Neural progenitor cell (in vitro differentiated cells): ENCODE measurements at places on chromosomes 11 and 22.

GRCh38 chr11:65662247-65662798, 393 bp downstream of the RELA start:
- no peak for DNase-seq

- no peak for DNase-seq
These were observed 27.6 kb downstream of the WNT7B start for GRCh38 chr22:45949258-45949870.

- DNase-seq = peak; percentile 50
These were observed 1.4 kb downstream of the CTTN start for GRCh38 chr11:70399681-70400112.

DNA sequence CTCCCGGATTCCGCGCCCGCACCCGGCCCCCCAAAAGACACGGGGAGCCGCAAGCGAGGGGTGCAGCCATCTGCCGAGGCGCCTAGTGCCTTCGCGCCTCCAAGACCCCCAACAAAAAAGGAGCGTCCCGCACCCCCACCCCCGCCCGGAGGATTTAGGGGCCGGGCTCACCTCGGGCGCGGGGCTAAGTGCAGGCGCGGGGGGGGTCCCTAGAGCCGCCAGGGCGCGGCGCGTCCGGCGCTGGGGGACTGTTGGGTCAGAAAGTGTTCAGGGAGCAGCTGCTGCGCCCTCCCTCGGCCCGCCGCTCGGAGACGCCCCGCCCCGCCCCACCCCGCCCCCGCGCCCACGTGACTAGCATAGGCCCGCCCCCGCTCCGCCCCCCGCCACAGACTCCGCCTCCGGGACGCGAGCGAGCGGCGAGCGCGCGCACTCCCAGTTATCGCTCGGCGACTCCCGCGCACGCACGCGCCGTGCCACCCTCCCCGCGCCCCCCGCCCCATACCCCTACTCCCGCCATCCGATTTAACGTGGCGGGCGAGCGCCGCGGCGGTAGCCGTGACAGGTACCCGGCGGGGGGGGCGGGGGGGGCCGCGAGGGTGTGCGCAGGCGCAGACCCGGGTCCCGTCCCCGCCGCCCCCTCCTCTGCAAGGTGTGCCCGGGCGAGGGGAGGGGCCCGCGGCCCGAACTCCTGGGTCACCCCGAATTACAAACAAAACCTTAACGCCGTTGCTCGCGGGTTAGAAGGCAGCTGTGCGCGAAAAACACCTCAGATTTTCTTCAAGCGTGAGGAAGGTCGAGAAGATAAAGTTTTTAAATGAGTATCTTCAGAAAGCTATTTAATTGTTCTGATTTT, 56.2 kb downstream of the KCNJ4 start:
- peak; percentile 96 for DNase-seq

DNA sequence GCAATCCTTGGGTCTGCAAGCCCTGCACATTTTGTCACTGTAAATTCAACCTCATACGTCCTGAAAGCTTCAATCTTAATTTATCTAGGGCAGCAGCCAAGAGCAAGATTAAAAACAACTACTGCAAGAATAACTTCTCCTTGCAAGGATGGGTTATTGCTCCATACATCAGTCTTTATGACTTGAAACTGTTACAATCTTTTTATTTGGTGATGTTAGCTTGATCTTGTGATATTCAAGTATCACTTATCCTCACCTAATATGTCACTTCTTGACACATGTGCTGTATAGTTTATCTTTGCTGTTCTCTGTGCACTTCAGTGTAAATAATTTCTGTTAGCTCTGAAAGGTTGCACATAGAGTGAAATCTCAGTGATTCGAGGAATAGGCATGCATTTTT, 14.7 kb upstream of the APLP2 start:
- DNase-seq = no peak

- no peak for DNase-seq
These were observed 20.9 kb downstream of the LIMK2 start for GRCh38 chr22:31233001-31233400.

GRCh38 chr11:130881475-130882137, 34.7 kb downstream of the SNX19 start:
- DNase-seq = no peak

DNA sequence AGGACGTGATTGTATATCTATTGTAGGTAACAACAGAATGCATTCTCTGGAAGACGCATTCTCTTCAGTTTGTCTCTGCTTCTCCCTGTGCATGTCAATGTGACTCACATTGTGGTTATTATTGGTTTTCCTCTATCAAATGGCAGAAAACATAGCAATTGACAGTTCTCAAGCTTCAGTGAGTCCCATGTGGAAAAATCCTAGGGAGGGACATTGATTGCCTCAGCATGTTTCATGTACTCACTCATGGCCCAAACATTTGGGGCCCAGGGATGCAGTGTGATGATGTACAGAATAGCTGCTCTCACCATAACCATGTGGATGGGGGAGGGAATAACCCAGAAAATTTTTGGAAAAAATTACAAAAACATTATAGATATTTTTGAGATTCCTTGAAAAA, 9.3 kb upstream of the ARL14EP start:
- no peak for DNase-seq

- DNase-seq = no peak
These were observed 1046.2 kb downstream of the OPCML start for GRCh38 chr11:132486060-132486459.

DNA sequence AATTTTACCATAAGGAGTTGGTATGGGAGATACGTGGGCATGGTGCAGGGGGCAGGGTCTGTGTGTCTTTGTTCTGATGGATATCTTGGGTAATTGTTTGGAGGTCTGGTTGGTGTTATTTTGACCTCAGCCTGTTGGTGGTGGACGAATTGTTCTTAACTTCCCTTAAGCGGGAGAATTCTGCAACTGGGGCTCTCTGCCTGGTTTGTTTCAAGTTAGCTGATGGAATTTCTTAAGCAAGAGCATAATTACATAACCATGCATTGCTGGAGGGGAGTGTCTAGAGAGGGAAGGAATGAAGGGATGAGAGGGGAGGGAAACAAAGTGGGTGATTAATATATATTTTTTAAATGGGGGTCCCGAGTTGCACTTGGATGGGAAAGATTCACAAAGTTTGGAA, 908.5 kb upstream of the RAG2 start:
- no peak for DNase-seq

GRCh38 chr11:129530154-129530895, 154.7 kb downstream of the BARX2 start:
- peak; percentile 4 for DNase-seq

- DNase-seq = no peak
These were observed 24.7 kb downstream of the ALG9 start for GRCh38 chr11:111846636-111847035.

DNA sequence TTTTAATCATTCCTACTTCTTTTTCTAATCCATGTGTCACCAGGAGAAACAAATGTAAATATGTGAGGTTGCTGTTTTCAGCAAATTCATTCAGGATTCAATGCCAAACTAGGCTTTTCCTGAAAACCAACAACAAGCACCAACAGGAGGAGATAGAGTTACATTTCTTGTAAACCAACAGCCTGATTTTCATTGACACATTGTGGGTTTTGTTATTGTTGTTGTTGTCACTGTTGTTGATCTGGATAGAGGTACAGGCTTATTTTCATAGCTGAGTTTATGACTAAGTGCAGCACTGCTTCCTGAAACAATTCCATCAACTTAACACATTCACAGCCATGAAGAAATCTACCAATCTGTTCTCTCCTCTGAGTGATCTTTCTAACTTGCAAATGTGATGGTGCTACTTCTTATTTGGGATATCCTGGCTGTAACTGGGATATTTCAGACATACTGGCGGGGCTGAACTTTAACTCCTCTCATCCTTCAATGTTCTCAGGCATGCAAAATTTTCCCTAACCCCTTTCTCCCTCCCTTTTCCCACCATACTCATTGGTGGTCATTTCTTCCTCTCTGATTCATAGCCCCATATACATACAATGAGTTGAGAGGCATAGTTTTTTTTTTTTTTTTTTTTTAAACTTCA, 65.5 kb downstream of the ME3 start:
- DNase-seq = no peak

- DNase-seq = no peak
These were observed 126.8 kb downstream of the SWAP70 start for GRCh38 chr11:9790703-9791102.

DNA sequence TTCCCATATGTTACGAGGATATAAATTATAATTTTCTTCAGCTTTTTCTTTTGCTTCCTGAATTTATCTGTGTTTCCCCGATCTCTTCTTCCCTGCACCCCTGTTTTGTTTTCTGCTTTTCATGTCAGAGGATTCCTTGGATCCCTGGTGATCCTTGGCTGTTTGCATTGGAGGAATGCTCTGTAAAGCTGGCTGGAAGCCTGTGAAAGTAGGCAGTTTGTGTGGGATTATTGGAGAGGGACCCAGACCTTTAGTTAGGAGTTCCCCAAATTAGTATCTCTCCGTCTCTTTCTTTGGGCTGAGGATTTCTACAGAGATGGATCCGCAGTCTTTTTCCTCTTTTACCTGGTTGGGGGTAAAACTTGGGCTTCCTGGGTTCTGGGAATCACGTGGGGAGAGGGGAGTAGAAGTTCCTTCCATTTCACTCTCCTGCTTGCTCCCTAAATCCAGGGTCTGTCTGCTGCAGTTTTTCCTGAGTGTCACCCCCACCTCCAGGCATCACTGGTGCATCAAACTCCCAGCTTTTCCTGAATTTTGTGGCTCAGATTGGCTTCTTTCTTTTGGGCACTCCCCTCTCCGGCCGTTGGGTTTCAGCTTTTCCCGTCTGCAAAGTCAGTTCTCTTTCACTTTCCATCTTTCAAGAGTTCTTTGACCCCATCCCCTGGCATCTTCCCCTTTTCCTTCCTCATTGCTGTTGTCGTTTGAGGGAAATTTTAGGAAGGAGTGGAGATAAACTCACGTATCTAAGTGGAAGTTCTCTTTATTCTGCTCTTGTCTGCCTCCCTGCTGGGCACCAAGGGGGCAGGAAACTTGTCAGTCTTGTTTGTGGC, 79.1 kb upstream of the ALX4 start:
- DNase-seq = peak; percentile 39

GRCh38 chr11:128814856-128815705, 52.0 kb downstream of the KCNJ1 start:
- DNase-seq = peak; percentile 94

- no peak for DNase-seq
These were observed 10.5 kb downstream of the HEPHL1 start for GRCh38 chr11:94031625-94032024.

DNA sequence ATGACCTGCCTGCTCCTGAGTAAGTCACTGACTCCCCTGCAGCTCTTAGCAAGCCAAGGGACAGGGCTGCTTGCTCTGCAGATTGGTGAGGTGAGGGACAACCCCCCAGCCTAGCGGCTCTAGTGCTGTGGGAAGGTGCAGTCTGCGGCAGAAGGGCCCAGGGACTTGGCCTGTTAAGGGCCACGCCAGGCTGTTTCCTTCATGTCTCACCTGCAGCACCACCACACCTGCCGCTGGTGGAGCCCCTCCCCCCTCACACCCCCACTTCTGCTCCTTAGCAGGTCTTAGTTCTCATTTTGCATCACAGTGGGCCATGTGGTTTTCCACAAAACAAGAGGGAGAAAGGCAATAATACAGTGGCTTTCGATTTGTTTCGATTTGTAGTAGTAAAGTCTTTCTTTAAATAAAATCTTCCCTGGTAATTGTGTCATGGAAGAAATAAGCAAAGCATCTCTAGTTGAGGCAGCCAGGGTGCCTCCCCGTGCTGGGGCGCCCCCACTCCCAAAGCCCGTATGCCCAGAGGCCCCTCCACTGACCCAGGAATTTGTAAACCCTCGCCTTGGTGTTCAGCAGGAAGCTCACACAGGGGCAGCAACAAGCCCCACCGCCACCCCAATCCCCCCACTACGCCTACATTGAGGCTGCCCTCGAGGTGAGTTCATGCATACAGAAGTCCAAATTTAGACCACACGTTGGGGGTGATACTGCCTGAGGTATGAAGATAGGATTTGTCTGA, 86.5 kb upstream of the CLDN5 start:
- no peak for DNase-seq

GRCh38 chr11:72309074-72309598, 65.2 kb upstream of the PHOX2A start:
- DNase-seq = no peak

- DNase-seq = peak; percentile 80
These were observed 395.7 kb downstream of the MN1 start for GRCh38 chr22:27405672-27406388.

- DNase-seq = no peak
These were observed 54.6 kb upstream of the PAX6 start for GRCh38 chr11:31865606-31866300.

GRCh38 chr11:2300936-2301630, 635 bp downstream of the C11orf21 start:
- DNase-seq = no peak

DNA sequence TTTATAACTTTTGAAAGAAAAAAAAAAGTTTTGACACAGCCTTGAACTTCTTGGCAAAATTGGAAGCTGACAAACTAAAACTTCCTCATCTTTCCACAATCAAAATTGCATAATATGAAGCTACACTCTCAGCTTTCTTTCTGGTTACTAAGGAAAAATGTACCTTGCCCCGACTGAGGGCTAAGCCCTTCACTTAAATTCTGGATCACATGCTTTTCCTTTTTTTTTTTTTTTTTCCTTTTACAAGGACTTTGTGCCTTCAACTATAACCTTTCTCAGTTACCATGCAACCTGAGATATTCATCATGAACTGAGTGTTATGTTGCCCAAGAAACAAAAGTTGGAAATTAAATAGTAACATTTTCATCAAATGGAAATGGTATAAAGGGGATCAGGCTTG, 188.5 kb upstream of the CARD18 start:
- no peak for DNase-seq

DNA sequence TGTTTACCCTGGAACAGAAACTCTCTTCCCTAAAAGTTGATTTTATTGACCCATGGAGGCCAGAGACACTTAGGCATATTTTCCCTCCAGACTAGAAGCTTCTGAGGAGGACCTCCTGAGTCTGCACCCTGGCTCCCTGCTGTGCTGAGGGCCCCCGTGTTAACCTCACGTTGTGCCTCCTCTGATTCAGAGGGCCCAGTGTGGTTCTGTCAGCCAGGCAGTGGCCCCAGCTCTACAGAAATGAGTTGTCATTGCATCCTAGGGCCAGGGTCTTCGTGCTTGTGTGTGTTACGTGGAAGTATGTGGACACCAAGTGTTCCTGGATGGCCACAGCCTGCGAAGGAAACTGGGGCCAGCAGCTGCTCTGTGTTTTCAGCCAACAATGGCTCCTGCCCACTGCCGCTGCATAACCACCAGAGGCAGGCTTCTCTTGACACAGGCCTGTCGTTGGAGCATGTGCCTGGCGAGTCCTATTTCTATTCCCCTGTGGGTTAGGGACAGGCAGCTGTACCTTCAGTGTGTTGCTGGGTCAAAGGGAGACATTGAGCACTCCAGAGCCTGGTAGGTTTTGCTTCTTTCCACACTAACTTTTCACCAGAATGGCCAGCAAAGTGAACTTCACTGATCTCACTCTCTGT, 44.5 kb downstream of the MED15 start:
- DNase-seq = no peak
